Stimulated activated CD4-positive, alpha-beta T cell treated with anti-CD3 and anti-CD28 coated beads, TNF-alpha, amount 100 ng/mL, for 24 hours (primary cell): ENCODE measurements at places on chromosomes 3 and 15.

GRCh38 chr15:92878593-92879053, 21.5 kb upstream of the CHD2 start:
- no peak for DNase-seq

- DNase-seq: no peak
These were observed 6.4 kb upstream of the SH2D7 start for GRCh38 chr15:78085928-78086327.

DNA sequence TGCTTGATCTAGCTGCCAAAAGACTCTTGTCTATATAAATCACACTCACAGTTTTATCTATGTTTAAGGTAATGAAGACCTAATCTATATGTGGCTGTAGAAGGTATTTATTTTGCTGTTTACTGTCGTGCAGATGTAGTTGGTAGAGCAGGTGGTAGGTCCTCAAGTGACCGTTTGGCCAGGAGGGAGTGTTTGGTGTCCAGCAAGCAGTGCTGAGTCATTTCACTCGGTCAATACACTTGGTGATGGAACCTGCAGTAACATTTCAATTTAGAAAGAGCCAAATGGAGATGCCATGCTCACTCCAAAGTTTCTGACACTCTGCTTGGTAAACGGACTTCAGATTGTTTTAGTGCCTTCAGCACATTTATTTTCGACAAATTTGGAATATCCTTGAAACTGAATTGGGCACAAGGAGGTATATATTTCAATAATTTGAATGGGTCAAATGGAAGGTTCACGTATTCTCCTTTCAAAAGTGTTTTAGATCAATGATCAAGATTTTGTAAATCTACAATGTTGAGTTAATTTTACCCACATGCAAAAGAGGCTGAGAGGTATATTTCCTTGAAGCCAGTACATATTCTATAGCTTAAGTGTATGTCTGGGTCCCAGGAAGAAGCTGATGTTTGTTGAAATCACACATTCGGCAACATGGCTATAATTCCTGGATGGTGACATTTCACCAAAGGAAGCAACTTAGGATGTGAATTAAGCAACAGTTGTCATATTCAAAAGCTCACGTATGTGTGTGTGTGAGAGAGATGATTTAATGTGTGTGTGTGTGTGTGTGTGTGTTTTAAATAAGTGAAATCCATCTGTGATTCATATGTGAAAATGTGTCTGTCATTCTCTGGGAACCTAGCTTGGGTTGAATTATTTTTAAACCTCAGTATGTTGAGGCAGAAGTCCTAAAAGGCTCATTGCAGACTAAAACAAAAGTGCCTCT, 7.7 kb upstream of the CX3CR1 start:
- no peak for DNase-seq

DNA sequence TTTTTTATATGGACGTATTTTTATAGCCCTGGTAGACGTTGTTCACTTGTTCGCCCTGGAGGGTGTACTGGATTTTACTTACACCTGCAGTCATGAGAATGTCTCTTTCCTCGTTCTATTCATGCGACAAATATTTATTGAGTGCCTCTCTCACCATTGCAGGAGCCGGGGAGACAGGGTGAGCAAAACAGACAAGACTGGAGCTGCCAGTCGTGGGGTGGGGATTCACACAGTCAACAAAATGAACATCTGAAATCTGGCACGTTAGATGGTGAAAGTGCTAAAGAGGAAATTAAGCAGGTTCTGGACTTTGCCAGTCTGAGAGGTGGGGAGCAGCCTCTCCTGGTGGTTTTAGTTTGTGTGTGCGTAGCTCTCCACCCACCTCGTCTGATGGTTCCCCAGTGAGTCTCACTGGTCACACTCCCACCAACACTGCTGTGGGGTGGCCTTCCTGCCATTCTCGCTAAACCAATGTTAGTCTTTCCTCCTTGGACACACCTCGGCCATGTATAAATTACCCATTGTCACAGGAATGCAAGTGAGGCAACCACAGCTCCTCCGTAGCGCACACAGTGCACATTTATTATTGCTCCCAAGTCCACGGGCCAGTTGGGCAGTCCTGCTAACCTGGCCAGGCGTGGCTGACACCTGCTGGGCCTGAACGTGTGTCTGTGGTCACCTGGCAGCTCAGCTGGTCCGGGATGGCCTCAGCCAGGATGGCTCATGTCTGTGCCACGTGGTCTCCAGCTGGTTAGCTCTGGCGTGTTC, 31.5 kb downstream of the FBLN2 start:
- DNase-seq: no peak

DNA sequence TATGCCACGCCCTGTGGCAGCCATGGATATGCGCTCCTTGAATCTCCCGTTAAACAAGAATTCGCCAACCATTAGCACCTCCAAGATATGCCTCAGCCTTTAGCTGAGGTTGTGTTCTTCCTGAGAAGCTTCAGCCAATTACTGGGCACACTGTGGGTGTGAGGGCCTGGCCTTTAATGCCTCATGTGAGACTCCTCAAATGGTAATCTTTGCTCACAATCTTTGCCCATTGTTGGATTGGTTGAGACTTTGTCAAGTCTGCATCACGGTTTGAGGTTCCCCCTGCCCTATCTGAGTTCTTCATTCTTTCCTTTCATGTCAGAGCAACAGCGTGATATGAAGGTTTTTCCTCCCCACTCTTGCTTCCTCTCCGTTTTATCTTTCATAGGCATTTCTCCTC, 108.1 kb upstream of the CCDC54 start:
- DNase-seq: no peak

GRCh38 chr15:49490966-49491365, 67.9 kb downstream of the FGF7 start:
- DNase-seq: no peak

- DNase-seq: peak; percentile 14
These were observed 30.3 kb downstream of the RPN1 start for GRCh38 chr3:128620268-128620691.

- peak; percentile 27 for DNase-seq
These were observed 4.6 kb upstream of the SIN3A start for GRCh38 chr15:75455982-75456531.

DNA sequence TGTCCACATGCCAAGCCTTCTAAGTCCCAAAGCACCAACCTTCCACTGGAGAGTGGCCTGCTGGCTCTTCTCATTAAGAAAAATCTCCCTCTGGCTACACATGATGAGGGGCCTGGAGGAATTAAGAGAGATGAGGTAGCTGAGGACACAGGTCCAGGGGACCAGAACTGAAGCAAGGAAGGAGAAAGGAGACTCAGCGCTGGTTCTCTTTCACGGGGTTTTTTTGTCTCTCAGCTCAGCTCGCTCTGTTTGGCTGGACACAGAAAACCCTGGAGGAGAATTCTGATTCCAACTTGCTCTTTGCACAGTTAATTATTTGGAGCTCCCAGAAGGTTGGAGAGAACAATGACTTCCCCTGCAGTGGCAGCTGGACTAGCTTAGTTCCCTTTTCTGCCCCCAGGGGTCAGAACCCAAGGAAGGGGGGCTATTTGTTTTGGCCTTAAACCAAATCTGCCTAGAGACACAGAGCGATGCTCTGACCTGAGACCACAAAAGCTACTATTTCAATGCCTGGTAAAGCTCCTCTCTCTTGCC, 507.6 kb downstream of the FHIT start:
- DNase-seq: no peak
